ENCODE measurements at places on chromosomes 16 and 17. TPM values are rescaled to one million over a fixed set of nuclear protein-coding genes. Genes with fewer than 3 reads are reported as not detected.

PLCD3 gene
- 25.8 TPM for polyA plus RNA-seq

KRTAP1-5 gene
- not detected for polyA plus RNA-seq

APOBR gene
- 0.50 TPM for polyA plus RNA-seq

CX3CL1 gene
- polyA plus RNA-seq: 12.6 TPM

ABI3 gene
- 4.1 TPM for polyA plus RNA-seq

CHST5 gene
- 0.37 TPM for polyA plus RNA-seq

KRT23 gene
- 2.1 TPM for polyA plus RNA-seq

NIP7 gene
- polyA plus RNA-seq: 37.2 TPM

EIF3CL gene
- polyA plus RNA-seq: 73.0 TPM

KIF2B gene
- not detected for polyA plus RNA-seq

TMEM101 gene
- polyA plus RNA-seq: 33.6 TPM

IL32 gene
- 37.2 TPM for polyA plus RNA-seq

SDK2 gene
- 9.5 TPM for polyA plus RNA-seq

KRT27 gene
- polyA plus RNA-seq: not detected

JUP gene
- polyA plus RNA-seq: 189 TPM

ABCC11 gene
- 0.42 TPM for polyA plus RNA-seq

KRT15 gene
- 3.1 TPM for polyA plus RNA-seq

STH gene
- not detected for polyA plus RNA-seq

PLSCR3 gene
- polyA plus RNA-seq: 47.4 TPM

CCL17 gene
- 0.41 TPM for polyA plus RNA-seq

KRT28 gene
- polyA plus RNA-seq: 0.19 TPM

ZNF423 gene
- 28.0 TPM for polyA plus RNA-seq

HCRT gene
- not detected for polyA plus RNA-seq

GUCY2D gene
- 0.34 TPM for polyA plus RNA-seq

LGALS9 gene
- 12.4 TPM for polyA plus RNA-seq

RND2 gene
- 2.2 TPM for polyA plus RNA-seq

KRTAP1-3 gene
- polyA plus RNA-seq: not detected

PCGF2 gene
- polyA plus RNA-seq: 94.2 TPM

PALB2 gene
- 13.4 TPM for polyA plus RNA-seq

MAP3K3 gene
- polyA plus RNA-seq: 40.8 TPM

KRTAP9-2 gene
- polyA plus RNA-seq: not detected

TBC1D28 gene
- polyA plus RNA-seq: not detected

KRTAP9-8 gene
- polyA plus RNA-seq: not detected

ABCA8 gene
- 2.4 TPM for polyA plus RNA-seq

SCPEP1 gene
- polyA plus RNA-seq: 59.7 TPM

IRF8 gene
- 4.0 TPM for polyA plus RNA-seq

CRHR1 gene
- polyA plus RNA-seq: 0.40 TPM

FAM171A2 gene
- 31.5 TPM for polyA plus RNA-seq

MYO18A gene
- polyA plus RNA-seq: 37.9 TPM

C17orf67 gene
- 2.0 TPM for polyA plus RNA-seq

CBX2 gene
- 20.9 TPM for polyA plus RNA-seq

TEX14 gene
- 1.0 TPM for polyA plus RNA-seq

DPEP3 gene
- not detected for polyA plus RNA-seq

RPTOR gene
- 21.2 TPM for polyA plus RNA-seq

CEP112 gene
- polyA plus RNA-seq: 14.6 TPM

BEAN1 gene
- 0.66 TPM for polyA plus RNA-seq

NOTUM gene
- polyA plus RNA-seq: 2.7 TPM
